ENCODE measurements at places on chromosomes 2 and 18. TPM values are rescaled to one million over a fixed set of nuclear protein-coding genes. Genes with fewer than 3 reads are reported as not detected.

CNDP1 gene
- total RNA-seq: not detected

ALPG gene
- not detected for total RNA-seq

ACADL gene
- total RNA-seq: 0.32 TPM

CRYBA2 gene
- total RNA-seq: not detected

Measured in esophagus mucosa (tissue), 1 donor.